ENCODE measurements at places on chromosomes 3 and 15.

- DNase-seq = no peak
Observed at GRCh38 chr15:100786139-100786531, 93.5 kb upstream of the ALDH1A3 start.

DNA sequence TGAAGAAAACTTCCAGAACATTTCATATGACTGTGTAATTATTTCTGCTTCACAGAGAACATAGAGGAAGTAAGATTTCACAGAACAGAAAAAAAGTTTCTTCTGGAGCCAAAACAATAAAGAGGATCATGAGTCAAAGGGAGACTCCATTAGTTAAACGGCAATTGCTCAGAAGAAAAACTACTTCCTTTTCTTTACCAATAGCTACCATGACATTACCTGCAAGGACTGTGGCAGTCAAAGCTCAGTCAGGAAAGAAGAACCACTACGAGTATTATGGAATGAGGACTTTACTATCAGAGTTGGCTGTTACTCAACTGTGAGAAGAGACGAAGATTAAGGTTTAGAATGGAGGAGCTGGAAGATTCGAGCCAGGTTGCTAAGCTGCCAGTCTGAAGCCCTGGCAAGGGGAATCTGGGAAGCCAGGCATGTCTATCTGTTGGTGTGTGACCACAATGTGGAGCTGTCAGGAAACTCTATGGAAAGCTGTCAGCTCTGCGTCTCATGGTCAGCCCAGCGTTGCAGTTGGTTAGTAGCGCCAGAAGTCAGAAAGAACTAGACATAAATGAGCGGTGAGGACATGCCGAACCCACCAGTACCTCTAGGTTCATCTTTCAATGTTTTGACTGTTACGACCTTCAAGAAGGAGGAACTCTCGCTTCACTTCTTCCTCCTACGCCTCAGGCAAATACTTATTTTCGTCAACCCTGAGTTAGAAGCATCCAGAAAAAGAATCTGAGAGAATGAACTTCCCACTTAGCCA is 604.3 kb downstream of the FGF12 start:
- no peak for DNase-seq

DNA sequence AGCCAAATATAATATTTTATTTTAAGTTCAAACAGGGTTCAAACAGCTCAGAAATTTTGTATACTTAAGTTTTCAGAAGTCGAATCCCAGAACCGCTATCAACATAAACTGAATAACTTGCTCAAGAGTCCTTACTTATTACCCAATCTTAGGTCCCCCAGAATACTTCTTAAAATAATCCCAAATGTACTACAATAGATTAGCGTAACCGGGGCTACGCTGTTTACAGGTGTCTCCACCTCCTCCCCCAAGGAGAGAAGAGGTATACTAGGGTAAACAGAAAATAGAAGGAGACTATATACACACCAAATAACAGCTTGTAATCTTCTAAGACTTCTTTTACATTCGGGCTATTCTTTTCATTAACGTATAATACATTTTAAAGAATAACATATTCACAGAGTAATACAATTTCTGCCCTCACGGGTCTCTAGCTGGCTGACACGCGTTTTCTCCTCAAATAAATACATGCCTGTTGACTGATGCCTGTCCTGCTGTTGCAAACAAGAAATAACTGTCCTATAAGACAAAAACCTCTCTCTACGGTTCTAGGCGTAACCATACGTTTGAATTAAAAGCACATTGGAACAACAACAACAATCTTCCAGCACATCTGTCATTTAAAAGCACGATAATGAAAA is 1.3 kb downstream of the DENND4A start:
- no peak for DNase-seq

- no peak for DNase-seq
Observed at GRCh38 chr3:17013571-17013970, 128.8 kb downstream of the PLCL2 start.

GRCh38 chr15:70376929-70377691 is 279.4 kb upstream of the TLE3 start:
- DNase-seq = no peak

- DNase-seq = no peak
Observed at GRCh38 chr3:8760091-8760490, 9.3 kb downstream of the OXTR start.

DNA sequence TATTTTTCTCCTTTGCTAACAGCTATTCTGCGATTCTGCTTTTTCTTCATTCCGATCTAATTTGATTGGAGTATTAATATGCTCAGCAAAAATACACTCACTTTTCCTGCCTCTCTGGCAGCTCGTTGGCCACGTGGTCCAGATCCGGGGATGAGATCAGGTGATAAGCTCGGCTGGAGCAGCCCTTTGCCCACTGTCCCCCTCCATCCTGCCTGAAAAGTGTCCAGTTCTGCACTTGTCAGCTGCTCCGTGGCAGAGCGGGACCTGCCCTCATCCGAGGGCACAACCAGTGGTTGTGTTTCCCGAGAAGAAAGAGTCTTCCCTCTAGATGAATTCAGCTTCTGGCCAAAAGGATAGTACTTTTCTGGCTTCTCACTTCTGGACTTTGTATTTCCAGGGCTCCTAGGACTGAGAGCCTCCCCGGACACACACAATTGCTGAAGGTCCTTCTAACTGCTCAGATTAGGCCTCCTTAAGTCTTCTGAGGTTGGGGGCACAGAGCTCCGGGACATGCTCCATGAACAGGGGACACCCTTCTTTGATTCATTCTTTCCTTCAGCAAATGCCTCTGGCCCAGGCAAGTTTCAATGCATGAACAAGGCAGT is 103.9 kb upstream of the ALDH1A3 start:
- no peak for DNase-seq

GRCh38 chr3:118001380-118001779 is 1033.3 kb downstream of the IGSF11 start:
- no peak for DNase-seq

DNA sequence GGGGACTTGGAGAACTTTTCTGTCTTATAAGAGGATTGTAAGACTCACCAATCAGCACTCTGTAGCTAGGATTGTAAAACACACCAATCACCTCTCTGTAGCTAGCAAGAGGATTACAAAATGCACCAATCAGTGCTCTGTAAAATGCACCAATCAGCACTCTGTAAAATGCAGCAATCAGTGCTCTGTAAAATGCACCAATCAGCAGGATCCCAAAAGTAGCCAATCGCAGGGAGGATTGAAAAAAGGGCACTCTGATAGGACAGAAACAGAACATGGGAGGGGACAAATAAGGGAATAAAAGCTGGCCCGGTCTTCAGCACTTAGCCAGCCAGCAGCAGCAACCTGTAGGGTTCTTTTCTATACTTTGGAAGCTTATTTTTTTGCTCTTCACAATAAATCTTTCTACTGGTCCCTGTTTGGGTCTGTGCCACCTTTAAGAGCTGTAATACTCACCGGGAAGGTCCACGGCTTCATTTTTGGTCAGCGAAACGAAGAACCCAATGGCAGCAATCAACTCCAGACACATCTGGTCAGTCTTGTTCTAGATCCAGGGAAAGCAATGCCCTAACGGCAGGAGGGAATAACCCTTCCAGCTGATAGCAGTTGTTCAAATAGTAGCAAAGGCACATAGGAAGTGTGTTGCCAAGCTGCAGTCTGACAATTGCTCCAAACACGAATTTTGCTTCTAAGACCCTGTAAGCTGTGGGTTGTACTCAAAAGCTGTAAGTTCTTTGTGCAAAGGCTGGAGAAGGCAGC is 135.6 kb downstream of the TJP1 start:
- no peak for DNase-seq

GRCh38 chr3:13378155-13378554 is 42.0 kb downstream of the NUP210 start:
- DNase-seq = no peak

DNA sequence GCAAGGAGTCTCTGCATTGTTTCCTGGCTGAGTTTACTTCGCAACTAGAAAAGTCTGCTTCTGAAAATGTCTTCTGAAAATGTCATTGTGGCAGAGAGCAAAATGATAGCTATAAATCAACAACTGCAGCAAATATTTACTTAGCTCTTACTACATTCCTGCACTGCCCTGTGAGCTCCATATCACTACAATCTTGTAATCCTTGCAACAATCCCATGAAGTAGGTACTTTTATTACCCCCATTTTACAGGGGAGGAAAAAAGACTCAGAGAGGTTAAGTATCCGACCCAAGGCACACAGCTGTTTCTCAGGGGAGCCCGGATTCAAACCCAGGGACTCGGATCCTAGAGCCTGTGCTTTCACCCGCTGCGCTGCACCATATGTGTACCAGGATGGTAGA is 34.2 kb upstream of the SPTBN5 start:
- DNase-seq = no peak

GRCh38 chr3:174023421-174023820 is 625.9 kb downstream of the NLGN1 start:
- DNase-seq = peak; percentile 15

DNA sequence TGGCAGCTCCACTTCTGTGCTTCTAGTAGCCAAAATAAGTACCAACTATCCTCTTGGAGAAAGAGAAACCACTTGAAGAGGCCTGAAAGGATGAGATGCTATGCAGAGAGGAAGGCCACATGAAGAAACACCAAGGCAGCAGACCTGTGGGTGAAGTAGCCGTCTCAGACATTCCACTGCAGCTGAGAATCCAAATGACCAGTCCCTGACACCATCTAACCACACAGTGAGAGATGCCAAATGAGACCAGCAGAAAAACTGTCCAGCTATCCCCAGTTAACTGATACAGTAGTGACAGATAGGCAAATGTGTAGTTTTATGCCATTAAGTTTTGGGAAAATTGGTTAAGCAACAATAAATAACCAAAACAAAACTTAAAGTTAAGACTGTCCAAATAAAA is 47.9 kb upstream of the ZSCAN2 start:
- DNase-seq = no peak

DNA sequence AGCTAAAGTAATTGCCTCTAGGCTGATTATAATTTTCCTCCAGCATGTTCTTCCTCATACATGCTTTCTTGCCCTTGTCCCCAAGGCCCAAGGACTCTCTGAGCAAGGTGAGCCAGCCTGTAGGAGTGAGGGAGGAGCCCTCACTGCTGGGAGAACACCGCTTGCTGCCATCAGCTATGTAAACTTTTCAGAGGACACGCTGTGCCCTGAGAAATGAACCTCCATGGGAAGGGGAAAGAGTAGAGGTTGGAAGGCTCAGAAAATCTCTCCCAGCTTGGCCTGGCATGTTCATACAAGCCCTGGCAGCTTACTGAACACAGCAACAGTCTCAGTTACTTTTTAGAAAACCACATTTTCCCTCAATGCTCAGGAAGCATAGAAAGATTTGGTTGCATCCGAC is 103.0 kb upstream of the SLC24A5 start:
- DNase-seq = no peak

GRCh38 chr15:52780172-52780980 is 9.8 kb downstream of the ONECUT1 start:
- DNase-seq = no peak

- peak; percentile 18 for DNase-seq
Observed at GRCh38 chr15:78396976-78397375, 41.0 kb upstream of the IREB2 start.

DNA sequence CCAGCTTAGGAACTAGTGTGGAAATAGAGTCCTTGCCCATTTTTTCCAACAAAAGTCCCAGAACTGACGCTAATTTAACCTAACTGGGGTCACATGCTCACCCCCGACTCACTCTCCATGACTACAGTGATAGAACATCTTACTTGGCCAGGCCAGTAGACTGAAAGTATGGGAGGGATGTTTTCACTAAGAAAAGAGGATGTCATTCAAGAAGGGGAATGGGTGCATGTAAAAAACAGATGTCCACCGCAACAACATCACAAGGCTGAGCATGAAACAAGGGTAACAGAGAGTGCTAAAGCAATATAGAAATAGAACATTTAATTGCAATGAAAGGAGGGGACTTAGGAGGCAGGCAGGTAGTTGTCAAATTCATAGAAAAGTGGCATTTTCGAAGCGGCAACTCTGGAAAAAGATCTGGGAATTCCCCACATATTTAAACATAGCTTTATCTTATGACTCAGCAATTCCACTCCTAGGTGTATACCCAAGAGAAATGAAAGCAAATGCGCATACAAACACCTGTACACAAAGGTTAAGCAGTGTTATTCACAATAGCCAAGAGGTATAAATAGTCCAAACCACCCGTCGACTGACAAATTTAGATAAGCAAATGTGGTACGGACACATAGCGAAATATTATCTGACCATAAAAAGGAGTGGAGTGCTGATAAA is 41.1 kb upstream of the UBE2E2 start:
- no peak for DNase-seq

DNA sequence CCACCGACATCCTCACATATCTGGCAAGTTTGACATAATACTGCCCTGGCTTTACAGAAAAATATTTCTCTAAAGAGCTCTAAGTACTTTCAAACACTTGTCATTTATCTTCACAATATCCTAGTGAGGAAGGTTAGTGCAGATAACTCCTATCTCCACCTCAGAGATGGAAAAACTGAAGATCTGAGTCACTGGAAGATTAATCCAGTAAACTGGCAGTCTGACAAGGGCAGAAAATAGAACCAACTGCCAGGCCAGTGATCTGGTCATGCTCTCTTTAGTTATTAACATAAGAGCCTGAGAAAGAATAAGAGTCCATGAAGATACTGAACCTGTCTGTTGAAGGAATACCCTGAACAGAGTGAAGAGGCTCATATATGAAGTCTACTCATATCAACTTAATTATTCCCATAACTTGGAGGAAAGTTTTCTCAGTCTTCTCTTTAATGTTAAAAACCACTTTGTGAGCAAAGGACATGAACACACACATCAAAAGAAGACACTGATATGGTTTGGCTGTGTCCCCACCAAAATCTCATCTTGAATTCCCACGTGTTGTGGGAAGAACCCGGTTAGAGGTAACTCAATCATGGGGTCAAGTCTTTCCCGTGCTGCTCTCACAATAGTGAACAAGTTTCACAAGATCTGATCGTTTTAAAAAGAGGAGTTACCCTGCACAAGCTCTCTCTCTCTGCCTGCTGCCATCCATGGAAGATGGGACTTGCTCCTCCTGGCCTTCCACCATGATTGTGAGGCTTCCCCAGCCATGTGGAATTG is 61.4 kb downstream of the GOLIM4 start:
- no peak for DNase-seq

All from C1 segment of cervical spinal cord (tissue), 14 donors.